Osteoblast (primary cell): ENCODE measurements at places on chromosomes 5 and 9. TPM values are rescaled to one million over a fixed set of nuclear protein-coding genes. Genes with fewer than 3 reads are reported as not detected.

The PCDHB8 gene
- 0.36 and 0.88 TPM in 2 replicates for total RNA-seq

The RFESD gene
- 2.7 and 4.3 TPM in 2 replicates for total RNA-seq

The EXOSC2 gene
- 18.6 and 22.1 TPM in 2 replicates for total RNA-seq

The IL4 gene
- not detected in 2 replicates for total RNA-seq

The TMEM232 gene
- 1.4 and 2.7 TPM in 2 replicates for total RNA-seq

The SOWAHA gene
- total RNA-seq = under 0.01 and 0.29 TPM in 2 replicates

The CARD9 gene
- 1.8 and 5.1 TPM in 2 replicates for total RNA-seq

The KIF4B gene
- total RNA-seq = not detected in 2 replicates

The PCDHGB3 gene
- 6.2 and 8.0 TPM in 2 replicates for total RNA-seq

The EGFLAM gene
- total RNA-seq = 11.2 and 13.8 TPM in 2 replicates

The SOX30 gene
- under 0.01 TPM in 2 replicates for total RNA-seq
